ENCODE measurements at places on chromosomes 4 and X. TPM values are rescaled to one million over a fixed set of nuclear protein-coding genes. Genes with fewer than 3 reads are reported as not detected.

GABRG1 gene
- not detected for polyA plus RNA-seq

- no peak for DNase-seq
Measured at GRCh38 chr4:141680060-141680459, 43.7 kb downstream of the IL15 start.

DNA sequence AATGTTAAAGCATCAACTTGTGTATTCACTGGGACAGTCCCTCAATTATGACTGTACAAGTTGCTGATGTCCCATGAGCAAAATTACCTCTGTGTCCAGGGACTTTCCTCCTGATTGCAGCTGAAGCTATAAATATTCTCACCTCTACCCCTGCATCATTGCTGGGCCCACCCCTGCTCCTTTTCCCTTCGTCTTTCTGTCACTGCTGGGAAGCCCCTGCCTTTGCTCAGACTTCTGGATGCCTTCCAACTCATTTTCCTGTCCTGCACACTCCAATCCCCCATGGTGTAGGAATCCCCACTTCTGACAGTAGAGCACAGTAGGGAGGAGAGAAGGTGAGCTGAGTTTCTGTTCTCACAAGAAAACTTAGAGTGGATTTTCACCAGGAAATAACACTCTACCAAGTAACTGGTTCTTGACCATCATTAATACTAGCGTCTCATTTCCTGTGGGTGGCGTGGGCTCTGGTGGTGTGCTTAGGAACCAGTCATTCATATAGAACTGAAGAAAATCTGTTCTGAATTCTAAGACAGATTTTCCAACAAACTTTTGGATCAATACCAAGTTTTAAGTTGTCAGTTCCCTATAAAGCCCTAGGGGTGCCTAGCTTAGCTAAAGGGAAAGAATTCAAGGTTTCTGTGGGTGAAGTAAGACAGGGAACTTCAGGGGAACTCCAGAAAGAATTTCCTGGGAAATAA, 136.2 kb upstream of the MED14 start:
- no peak for DNase-seq

TASL gene
- 0.58 TPM for polyA plus RNA-seq

UGT2A1 gene
- polyA plus RNA-seq = 0.09 TPM
